Activated effector memory CD4-positive, alpha-beta T cell treated with Interleukin-2 at 50 U/mL for 16 hours (primary cell): ENCODE measurements at places on chromosomes 5 and 9.

GRCh38 chr5:36657563-36657995, 51.2 kb downstream of the SLC1A3 start:
- no peak for DNase-seq

- DNase-seq: no peak
Observed at GRCh38 chr9:134466869-134467616, 140.8 kb downstream of the RXRA start.

DNA sequence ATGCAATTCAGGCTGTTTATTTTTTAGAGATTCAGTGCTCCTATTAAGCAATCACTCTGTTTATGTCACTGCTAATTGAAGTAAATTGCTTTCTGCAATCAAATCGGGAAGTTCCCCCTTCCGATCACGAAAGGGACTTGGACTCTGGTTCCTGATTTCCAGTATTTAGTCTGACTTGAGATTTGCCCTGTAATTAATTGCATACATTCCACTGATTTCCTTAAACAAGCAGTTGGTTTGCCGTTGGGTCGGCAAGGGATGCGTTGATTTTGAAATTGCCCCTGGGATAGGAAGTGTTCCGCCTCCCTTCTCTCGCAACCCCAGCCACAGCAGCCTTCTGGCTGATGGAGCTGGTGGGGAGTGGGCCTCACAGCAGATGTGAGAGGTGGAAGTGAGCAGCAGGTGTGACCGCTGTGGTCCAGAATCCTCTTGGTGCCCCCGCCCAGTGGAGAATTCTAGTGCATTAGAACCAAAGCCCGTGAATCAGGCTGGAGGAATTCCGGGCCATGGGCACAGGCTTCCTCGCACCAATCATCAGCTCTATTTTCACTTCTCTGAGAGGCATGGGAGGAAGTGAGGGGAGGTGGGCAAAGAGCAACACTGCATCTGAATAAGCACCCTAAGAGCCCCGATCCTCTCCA, 102.5 kb downstream of the SPRY4 start:
- no peak for DNase-seq

- DNase-seq: no peak
Observed at GRCh38 chr5:82168294-82168693, 109.9 kb downstream of the RPS23 start.

GRCh38 chr9:134629061-134629585, 12.5 kb upstream of the COL5A1 start:
- DNase-seq: no peak

- DNase-seq: no peak
Observed at GRCh38 chr5:135533334-135533733, 2.4 kb downstream of the NEUROG1 start.

DNA sequence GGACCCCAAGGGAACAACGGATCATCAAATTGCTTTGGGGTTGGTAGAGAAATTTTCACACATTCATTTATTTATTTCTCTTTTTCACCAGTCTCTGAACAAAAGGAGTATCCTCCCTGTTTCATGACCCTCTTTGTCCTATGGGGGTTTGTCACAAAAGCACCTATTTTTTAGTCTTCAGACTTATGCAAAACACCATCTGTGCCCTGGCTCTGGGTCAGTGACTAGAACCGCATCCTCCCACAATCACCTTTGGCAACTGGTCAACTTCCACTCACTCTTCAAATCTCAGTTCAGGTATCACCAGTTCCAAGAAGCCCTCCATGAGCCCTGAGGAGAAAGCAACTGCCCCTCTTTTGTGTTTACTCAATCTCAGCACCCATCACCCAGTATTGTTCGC, 395.7 kb downstream of the CDK5RAP2 start:
- no peak for DNase-seq

DNA sequence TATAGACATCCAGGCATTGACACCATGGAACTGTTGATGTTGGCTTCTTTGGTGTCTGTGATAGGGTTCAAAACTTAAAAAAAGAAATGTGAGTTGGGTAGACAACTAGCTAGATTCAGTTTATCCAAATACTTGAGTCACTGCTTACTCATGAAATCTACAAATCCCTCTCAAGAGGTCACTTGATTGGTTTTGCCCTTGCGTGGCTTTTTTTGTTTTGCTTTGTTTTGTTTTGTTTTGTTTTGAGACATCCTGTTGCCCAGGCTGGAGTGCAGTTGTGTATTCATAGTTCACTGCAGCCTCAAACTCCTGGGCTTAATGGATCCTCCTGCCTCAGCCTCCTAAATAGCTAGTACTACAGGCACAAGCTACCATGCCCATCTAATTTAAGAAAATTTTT, 10.5 kb upstream of the ENTREP1 start:
- no peak for DNase-seq

- DNase-seq: no peak
Observed at GRCh38 chr9:128898382-128898781, 16.4 kb downstream of the LRRC8A start.

DNA sequence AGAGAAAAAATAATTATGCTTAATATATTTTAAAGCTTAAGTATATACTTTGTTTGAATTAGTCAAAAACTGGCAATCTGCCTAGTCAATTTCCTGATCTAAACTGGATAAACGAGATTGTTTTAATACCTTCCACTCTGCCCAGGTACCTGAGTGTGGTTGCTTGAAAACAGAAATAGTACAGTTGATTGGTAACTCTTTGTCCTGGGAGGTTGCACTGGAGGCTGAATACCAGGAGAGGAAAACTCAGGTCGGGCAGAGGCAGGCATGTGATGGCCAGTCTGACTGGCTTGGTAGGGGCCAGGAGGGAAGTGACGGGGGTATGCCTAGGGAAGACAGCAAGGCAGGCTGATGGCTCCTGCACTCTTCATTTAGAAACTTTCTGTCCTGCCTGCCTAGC, 80.2 kb downstream of the PIK3R1 start:
- no peak for DNase-seq

DNA sequence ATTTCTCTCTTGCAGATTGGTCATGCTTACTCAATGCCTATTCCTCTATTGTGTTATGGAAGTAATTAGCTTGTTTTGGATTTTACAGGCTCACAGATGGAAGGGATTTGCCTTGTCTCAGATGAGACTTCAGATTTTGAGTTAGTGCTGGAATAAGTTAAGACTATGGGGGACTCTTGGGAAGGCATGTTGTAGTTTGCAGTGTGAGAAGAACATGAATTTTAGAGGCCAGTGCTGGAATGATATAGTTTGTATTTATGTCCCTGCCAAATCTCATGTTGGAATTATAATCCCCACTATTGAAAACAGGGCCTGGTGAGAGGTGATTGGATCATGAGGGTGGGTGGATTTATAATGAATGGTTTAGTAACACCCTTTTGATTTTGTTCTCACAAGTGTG, 6.1 kb upstream of the TUSC1 start:
- no peak for DNase-seq

GRCh38 chr9:127847178-127847510, 7.3 kb downstream of the ENG start:
- no peak for DNase-seq

DNA sequence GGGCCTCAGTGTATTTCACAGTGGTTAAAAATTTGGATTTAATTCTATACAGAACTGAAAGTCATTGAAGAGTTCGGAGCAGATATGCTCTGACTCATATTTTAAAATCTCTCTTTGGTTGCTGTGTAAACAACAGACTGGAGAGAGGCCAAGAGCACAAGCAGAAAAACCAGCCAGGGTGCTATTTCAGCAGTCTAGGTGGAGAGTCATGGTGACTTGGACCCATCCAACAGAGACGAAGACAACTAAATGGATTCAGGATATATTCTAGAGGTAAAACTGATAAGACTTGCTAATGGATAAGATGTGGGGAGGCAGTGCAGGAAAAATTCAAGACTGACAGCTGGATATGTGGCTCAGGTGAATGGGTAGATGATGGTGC, 168.9 kb downstream of the MAPKAP1 start:
- DNase-seq: no peak

- no peak for DNase-seq
Observed at GRCh38 chr9:126389992-126390391, 63.4 kb downstream of the MVB12B start.

DNA sequence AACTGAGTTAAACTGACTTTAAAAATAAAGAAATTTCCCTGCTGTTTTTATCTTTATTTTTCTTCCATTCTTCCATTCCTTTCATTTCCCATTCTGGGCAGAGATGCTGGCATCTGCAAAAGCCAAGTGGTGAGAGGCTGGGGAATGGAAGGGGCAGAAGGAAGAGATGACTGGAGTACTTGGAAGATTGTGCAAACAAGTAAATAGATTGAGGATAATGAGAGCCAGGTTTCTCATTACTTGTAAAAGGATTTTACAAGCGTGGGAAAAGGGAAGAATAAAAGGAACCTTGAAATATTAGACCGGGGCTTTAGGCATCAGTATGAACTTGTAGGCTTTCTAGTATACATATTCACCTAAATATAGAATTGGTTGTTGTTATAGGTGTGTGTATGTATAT, 341.2 kb downstream of the CAAP1 start:
- DNase-seq: no peak

DNA sequence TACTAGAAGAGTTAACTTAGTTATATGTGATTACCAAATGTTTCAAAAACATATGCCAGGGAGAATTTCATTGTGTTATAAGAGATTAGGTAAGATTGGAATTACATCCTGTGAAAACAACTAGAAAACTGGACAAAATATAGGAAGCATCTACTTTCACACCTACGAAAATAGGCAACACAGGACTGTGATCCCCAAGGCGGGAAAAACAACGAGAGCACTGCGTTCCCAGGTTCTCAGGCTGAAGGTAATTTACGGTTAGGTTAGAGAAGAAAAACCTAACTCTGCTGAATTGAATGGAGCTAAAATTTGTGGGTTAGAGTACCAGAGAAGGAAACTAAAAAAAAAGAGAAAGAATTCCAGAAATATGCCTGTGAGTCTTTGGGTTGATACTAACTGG, 28.4 kb downstream of the ACOT12 start:
- DNase-seq: no peak

GRCh38 chr5:34707451-34708107, 51.5 kb downstream of the RAI14 start:
- DNase-seq: no peak

GRCh38 chr9:133976191-133976861, 15.8 kb downstream of the VAV2 start:
- no peak for DNase-seq

GRCh38 chr5:36558641-36559040, 47.8 kb upstream of the SLC1A3 start:
- DNase-seq: no peak

DNA sequence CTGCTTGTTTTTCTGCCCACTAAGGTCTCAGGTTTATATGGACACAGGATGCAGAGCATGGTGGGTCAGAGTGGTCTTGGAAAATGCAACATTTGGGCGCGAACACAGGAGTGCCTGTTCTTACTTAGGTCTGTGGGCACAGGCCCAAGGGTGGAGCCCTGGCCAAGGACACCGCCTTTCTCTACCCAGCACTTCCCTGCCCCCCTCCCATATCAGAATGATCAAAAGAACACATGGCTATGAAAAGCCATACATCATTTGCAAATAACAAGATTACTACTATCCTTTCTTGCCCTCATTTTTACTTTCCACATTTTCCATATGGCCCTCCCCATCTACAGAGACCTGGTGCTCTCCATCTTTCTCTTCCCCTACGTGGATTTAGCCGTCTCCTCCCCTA, 162.2 kb downstream of the ENC1 start:
- no peak for DNase-seq

GRCh38 chr9:126860757-126861466, 473 bp downstream of the ZBTB34 start:
- DNase-seq: no peak

- no peak for DNase-seq
Observed at GRCh38 chr5:41808294-41808693, 61.9 kb downstream of the OXCT1 start.

- DNase-seq: no peak
Observed at GRCh38 chr5:73678322-73678740, 52.3 kb downstream of the ARHGEF28 start.
